Activated CD8-positive, alpha-beta memory T cell treated with anti-CD3 and anti-CD28 coated beads for 1 hour (primary cell): ENCODE measurements at places on chromosomes 7 and 10.

GRCh38 chr7:23247603-23248335 lies 1.2 kb downstream of the GPNMB start:
- DNase-seq: no peak

DNA sequence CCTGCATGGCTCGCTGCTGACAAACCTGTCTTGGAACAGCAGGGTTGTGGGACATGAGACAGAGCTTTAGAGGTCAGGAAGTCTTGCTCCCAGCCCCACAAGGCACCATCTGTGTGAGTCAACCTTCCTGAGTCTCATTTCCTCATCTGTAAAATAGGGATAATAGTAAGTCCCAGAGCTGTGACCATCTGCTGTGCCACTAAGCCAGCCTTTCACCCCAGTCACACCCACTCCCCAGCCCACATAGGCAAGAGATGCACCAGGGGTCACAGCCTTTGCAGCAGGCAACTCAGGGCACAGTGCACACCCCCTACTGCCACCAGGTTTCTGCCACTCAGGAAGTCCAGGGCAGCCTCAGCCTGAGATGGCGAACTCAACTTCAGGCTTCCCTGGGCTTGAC lies 29.4 kb upstream of the CDH23 start:
- no peak for DNase-seq

DNA sequence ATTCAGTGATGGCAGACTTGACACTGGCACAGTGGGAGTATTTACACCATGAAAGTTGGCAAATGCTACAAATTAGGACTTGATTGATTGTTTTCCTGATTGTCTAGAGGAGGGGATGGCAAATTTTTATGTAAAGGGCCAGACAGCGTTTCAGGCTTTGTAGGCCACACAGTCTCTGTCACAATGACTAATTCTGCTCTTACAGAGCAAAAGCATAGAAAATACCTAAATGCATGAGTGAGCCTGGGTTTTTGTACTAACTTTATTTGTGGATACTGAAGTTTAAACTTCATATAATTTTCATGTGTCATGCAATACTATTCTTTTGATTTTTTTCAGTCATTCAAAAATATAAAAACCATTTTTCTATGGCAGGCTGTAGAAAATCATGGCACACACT lies 9.0 kb upstream of the ARMS2 start:
- DNase-seq: no peak

DNA sequence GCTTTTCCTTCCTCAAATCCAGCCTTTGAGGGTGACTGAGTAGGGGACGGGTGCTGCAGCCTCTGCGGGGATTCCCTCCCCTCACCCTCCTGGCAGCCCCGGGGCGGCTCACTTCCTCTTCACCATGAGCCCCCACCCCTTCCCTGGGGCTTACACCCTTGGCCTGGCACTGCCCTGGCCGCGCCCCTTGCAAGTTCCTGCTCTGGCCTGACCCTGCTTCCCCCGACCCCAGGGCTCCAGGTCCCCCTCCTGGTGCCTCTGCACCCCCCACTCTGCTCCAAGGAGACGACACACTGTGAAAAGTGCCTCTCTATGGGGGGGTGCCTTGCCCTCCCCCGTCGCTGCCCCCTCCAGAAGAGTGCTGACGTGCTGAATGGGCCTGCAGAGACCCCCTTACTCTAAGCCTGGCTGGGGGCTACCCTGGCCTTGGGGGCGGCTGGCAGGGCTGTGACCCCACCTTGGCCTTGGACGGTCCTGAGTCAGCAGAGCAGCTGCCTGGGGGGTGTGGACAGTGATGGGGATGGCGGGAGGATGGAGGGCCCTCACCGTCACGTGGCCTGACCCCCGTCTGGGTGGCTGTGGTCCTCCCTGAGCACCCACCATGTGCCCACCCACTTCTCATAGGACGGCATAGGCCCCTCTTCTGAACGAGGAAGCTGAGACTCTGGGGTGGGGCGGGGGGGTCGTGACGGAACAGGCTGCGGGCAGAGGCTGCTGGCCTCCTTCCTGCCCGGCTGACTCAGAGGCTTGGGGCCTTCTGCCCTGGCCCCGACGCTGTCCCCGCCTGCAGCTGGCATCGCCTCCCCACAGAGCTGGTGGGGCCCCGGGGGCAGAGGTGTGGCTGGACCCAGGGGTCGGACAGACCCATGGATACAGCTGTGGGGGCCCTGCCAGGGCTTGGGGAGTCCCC lies 9.8 kb downstream of the LFNG start:
- peak; percentile 41 for DNase-seq

DNA sequence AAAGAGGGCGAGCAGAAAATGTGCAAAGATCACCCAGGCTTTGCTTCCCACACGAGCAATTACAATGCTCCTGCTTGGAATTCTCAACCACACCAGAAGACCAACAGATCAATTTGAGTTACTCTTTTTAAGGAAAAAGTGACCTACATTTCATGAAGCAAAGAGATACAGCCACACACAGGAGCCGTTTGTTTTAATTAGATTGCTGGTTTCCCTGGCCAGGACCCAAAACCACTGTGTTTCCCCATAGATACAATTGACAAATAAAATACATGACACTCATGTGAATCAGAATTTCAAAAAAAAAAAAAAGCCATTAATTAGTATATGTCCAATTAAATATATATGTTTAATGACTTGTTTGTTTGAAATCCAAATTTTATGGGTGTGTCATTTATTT lies 458.3 kb downstream of the PLXDC2 start:
- no peak for DNase-seq

DNA sequence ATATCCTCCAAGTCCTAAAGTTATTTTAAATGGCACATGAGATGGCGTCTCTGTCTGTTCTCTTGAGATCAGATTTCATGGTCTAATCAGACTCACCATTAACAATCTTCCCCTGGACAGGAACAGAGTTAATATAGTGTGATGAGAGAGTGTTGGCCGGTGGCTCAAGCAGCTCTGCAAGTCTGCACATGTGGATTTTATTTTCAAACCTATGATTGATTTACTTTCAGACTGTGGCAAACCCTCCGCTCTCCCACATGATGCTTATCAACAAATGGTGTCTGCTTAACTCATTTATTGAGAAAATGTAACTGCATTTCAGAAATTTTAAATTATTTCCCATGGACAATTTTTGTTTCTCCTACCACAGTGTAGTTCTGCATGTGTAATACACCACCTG lies 46.5 kb upstream of the HGF start:
- DNase-seq: no peak

DNA sequence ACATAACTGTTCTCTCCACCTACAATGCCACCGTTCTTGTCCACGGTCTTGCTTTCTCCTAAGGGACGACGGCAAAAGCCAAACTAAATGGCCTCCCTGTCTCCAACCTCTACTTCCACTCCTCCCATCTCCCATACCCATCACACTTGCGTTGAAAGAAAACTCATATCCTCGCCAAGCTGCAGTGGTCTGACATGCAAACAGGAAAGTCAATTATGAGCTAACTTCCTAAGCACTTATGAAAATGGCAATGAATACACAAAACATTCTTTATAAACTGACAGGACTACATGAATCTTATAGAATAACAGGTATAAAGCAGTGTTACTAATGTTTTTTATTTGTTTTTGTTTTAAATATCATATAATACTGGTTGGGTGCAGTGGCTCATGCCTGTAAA lies 46.4 kb downstream of the TYW1B start:
- DNase-seq: no peak

DNA sequence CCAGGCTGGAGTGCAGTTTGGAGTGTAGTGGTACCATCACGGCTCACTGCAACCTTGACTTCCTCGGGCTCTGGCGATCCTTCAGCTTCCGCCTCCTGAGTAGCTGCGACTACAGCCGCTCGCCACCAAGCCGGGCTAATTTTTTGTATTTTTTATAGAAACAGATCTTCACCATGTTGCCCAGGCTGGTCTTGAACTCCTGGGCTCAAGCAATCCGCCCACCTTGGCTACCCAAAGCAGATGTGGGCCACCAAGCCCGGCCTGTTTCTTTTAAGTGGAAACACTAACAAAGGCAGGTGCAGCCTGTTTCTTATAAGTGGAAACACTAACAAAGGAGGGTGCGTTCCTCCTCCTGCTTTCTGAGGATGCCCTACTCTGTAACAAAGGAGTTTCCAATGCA lies 18.2 kb downstream of the PRF1 start:
- DNase-seq: no peak

- no peak for DNase-seq
These were observed 46.4 kb downstream of the AOAH start for GRCh38 chr7:36677769-36678437.

DNA sequence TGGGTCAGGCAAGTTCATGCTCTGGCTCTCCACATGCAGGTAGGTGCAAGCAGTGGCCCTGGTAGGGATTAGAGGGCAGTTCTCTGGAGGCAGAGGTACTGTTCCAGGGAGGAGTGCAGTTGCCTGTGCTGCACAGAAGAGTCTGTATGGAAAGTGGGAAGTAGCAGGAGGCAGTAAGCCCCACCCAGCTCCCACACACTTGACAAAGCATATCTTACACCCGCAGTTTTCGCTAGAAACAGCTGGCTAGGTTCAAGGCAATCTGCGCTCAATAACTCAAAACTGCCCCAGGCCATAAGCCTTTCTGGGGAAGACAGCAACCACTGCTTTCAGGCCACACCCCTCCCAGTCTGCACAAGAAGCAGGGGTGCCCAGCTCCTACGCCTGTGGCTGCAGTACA lies 33.1 kb upstream of the ARMC3 start:
- no peak for DNase-seq

GRCh38 chr7:154905146-154905545 lies 97.8 kb downstream of the PAXIP1 start:
- DNase-seq: no peak

DNA sequence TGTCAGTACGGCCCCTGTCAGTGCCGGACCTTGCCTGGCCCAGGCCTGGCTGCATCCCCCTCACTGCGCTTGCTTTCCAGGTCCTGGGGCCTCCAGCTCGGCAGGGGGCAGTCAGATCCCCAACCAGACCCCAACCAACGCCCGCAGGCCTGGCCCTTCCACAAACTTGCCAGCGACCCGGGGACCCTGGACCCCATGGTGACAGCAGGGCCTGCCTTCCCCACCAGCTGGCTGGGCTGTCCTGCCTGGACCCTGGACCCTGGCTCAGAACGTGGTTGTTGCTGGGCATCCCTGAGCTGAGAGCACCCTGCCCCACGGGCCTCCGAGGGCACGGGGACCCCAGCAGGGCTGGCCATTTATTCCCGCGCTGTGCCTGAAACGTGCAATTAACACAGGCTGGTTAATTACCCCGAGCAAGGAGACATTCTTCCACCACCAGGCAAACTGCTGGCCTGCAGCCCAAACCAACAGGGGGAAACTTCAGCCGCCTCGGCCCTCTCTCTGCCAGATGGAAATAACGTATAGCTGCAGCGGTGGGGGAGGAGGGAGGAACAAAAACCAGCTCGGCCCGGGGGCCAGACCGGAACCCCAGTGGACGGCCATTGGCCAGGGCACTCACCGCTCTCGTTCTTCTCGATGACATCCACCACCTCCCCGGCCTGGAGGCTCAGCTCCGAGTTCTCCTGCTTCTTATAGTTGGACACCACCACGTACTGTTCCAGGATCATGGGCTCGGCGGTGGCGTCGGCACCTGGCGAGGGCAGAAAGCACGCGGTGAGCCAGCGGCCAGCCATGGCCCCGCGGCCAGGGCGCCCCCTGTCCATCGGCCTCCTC lies 167.1 kb downstream of the NEURL1 start:
- DNase-seq: no peak

DNA sequence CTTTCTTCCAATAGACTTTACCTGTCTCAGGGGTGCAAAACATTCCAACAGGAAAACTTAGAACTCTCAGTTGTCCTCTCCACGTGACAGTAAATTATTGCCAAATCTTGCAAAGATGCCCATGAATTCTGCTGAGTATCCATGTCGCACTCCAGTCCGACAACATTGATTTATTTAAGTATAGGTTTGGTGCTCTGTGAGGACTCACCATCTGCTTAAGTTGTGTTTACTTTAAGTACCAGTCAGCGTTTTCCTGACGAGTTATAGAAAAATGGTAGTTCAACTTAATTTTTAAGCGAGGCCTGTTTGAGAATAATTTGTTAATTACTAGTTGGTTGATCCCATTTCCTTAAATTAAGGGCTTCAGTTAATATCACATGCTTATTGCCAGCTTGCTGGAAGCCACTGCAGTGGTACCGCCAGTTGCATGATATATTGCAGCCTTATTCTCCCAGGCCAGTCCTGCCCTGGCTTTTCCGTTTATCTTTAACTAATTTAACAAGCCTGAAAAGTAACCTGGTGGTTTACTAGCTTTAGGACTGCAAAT lies 27.8 kb downstream of the CREB5 start:
- no peak for DNase-seq
